Activated CD4-positive, alpha-beta memory T cell treated with anti-CD3 and anti-CD28 coated beads, Interleukin-2, amount 10 ng/mL, durations not matched to agents 7 days and 5 days (primary cell): ENCODE measurements at places on chromosomes 12 and 14.

DNA sequence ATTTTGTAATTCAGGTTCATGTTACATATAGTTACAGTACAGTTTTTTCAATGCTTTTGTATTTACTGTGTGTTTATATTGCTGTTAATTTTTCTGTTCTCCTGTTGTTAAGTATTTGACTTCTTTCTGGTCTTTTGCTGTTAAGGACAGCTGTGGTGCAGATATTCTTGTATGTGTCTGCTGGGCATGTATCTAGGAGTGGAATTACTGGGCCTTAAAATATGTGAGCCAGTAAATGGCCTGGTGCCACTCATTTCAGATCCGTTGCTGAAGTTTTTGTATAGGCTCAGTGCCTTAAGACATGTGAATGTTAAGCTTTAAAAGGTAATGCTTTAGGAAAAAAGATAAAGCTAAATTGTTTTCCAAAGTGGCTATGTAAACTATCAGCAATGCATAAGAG, 87.3 kb downstream of the TTLL5 start:
- no peak for DNase-seq

DNA sequence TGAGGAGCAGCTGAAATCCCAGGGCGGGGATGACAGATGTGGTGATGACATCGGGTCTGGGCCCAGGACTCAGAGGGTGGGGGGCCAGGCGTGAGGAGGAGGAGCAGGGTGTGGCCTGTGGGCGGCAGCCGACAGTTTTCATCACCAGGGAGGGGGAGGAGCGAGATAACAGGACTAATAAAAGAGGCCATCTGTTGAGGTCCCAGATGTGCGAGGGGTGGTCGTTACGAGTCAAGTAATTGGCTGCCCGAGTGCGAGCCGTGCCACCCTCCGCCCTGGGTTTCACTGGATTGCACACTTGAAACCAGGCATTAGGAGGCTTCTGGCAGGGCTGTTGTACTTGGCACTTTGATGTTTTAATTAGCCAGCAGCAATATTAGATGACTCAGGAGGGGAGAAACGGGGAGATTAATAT, 67.2 kb downstream of the NOS1 start:
- no peak for DNase-seq

- no peak for DNase-seq
These were observed 22.6 kb downstream of the CBX5 start for GRCh38 chr12:54257332-54257731.

- DNase-seq: no peak
These were observed 47.3 kb upstream of the BCAT1 start for GRCh38 chr12:24996102-24996797.

- DNase-seq: no peak
These were observed 669 bp downstream of the FANCM start for GRCh38 chr14:45136399-45136798.
